ENCODE measurements at places on chromosomes 16 and 17.

DNA sequence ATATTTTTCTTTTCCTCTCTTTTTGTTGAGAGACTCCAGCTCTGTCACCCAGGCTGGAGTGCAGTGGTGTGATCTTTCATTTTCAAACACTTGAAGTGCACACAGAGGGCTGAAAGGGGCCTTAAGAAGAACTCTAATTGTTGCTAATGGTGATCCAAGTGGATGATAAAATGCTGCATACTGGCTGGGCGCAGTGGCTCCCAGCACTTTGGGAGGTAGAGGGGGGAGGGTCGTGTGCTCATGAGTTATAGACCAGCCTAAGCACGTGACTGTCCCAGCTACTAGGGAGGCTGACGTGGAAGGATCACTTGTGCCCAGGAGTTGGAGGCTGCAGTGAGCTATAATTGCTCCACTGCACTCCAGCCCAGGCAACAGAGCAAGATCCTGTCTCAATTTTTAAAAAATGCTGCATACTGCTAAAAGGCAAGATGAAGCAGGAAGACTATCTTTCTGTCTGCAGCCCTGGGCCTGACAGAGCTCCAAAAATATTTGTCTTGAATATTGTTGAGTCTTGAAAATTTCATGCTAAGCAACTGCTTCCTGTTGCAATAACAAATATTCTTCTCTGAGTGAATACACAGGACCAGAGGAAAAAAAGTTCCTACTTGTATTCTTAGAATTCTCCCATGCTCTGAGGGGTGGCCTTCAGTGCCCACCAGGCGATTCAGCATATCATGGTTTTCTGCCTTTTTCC, 63.7 kb upstream of the AKTIP start:
- no peak for DNase-seq

DNA sequence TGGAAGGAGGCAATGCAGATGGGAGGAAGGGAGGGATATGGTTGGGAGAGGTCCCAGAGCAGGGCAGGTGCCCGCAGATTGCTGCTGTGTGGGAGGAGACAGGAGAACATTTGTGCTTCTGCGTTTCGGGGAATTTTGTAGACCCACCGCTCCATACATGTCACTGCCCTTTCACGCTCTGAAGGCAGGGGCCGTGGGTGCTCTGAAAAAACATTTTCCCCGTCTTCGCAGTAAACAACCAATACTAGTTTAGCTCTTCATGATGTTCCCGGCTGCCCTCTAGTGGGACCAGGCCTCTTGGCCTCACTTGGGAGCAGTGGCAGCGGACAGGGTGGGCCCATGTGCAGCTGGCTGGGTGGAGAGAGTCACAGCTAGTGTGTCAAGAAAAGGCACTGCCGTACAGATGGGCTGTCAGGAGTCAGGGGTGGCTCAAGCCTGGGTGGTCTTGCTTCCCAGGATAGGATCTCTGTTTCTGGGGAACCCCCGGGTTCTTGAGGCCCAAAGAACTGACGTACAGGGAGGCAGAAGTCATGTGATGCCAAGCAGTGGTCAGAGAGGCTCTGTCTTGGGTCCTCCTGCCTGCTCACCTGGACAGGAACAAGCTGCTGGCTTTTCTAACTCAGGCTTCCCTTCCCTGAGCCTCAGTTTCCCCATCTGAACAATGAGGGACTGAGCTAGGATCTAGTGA, 46.5 kb upstream of the CPNE2 start:
- DNase-seq = peak; percentile 75

GRCh38 chr17:62781356-62781755, 26.8 kb downstream of the MARCHF10 start:
- no peak for DNase-seq

GRCh38 chr16:15605839-15606517, 37.0 kb downstream of the MARF1 start:
- DNase-seq = no peak

DNA sequence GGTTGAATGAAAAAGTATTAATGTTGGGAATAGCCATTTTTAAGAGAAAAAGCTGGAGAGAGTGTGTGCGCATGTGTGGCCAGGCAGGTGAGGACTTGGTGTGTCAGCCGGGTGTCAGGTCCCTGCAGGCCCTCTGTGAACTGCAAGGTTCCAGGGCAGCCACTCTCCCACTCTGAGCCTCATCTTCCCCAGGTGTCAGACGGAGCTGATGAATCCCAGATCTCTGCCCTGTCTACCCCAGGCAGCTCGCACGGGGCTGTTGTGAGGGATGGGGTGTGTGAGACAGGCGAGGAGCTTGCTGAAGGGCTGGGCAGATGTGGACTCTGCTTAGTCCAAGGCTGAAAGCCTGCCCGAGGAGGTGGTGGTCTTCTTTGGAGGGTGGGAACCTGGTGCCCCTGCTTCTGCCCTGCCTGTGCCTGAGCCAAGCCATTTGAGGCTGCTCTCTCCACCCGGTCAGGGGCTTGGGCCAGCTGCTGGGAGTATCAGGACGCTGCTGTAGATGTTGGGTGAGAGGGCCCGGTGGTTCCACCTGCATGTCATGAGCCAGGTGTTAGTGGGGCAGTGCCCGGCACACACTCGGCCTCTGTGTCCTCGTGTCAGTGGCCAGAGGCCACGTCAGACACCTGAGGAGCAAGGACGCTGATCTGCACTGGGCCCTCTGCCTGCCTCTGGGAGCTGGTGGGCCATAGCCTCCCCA, 122.4 kb downstream of the RAB11FIP4 start:
- no peak for DNase-seq

DNA sequence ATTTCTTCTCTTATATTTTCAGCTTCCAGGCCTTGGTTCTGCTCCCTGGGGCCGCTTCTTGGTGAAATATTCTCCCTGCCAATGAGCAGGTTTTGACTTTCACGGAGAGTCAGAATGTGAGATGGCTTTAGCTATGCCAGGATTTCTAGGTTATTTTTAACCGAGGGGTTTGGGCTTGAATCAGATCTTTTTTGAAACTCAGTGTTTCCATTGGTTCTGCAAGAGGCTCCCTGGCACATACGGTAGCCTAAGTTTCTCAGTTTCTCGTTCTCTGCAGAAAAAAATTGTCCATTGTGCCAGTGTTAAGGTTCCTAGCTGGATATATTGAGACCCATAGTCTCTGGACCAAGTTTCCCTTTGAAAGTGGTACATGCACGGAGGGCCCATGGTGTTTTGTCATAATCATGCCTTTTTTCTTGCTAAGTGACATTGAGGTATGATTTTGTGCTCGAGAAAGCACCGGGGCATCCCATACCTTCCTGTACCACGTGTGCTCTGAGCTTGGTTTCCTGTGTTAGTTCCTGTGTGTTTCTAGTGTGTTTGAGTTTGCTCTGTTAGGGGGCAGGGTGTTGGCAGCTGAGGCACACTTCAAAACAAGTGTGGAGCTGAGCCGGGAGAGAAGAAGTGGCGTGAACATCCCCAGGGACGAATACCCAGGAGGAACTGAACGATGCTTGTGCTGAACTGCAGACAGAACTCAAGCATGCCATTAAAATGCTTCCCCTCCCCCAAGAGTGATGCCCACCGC, 127.2 kb downstream of the HS3ST3B1 start:
- DNase-seq = no peak

- DNase-seq = no peak
These were observed 741 bp upstream of the TLCD3A start for GRCh38 chr17:731644-732066.

DNA sequence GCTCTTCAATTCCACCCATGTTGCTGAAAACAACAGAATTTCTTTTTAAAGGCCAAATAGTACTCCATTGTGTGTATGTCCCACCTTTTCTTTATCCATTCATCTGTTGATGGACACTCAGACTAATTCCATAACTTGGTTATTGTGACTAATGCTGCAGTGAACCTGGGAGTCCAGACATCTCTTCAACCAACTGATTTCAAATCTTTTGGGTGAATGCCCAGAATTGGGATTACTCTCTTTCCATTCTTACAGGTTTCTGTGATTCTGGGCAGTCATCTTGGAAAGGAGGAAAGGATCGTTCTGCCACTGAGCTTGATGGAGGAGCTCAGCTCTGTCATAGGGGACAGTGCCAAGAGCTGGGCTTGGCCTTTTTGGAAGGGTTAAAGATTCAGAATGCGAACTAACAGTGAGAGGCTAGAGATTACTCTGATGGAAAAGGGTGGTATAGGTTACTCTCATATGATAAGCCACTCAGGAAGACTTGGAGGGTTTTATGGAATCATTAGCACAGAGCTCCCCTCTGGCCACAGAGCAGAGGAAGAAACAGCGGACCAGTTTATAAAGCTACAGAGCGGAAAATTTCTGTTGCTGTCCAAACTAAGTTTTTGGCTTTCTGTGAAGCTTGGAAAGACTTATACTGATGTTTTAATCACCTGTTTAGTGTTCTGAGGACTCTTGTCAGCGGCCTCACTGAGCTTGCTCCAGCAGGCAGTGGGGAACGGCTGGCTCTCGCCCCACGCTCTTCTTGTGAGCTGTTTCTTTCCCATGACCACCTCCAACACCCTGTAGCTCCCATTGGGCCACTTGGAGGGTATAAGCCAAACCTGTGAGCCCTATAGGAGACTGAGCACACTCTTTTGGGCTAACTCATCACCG, 48.3 kb downstream of the HIC1 start:
- DNase-seq = no peak

DNA sequence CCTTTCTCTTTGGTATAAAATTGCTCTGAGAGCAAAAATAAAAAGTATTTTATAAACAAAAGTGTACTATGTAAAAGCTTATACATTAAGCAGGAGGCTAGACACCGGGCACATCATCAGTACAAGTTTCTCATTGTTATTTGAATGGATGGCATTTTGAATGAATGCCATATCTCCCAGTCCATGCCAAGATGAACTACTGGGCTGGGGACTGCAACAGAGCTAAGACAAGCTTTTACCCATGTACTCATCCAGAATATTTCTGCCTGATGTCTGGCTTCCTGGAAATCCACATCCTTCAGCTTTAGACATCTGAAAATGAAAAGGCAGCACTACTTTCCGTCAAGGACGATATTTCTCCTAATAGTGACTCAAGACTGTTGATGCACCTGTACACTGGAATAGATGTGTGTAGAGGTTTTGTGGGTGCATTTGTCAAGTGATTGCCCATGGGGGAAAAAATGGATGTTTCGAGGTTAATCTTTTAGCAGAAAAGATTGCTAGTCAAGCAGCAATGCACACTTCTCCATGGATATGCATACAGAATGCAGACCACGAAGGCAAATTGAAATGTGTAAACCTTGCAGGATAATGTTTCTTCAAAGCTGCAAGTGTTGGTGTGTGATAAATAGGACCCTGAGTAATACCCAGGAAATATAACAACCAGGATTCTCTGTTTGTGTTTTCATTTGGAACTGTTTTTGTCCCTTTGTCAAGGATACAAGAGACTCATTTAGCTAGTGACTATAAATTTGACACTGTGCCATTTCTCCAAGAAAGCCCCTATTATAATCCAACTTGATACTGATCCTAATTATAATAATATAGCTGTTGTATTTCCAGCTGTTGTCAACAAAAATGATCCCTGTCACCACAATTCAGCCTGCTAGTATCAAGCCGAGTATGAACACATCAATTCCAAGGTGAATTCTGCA, 173.8 kb downstream of the CDH8 start:
- DNase-seq = no peak

DNA sequence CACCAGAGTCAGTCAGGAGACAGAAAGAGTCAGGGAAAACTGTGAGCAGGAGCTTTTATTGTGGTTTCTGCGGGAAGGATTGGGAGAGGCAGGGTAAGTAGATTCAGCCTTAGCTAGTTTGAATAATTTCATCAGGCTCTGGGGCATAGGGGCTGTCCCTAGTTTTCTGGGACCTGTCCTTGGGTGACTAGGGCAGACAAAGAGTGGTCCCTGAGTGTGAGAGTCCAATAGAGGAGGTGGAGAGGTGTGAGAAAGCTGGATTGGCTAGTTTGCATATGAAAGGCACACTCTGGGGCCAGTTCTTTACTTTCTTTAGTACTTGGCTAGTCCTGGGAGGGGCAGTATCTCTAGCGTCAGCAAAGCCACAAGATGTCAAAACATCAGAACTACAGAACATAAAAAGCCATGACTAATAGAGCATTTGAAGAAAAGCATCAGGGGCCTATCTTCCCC, 255.6 kb downstream of the HS3ST3A1 start:
- no peak for DNase-seq

GRCh38 chr16:85415196-85416090, 197.7 kb upstream of the GSE1 start:
- no peak for DNase-seq

GRCh38 chr17:79955167-79955549, 80.5 kb downstream of the TBC1D16 start:
- DNase-seq = no peak

DNA sequence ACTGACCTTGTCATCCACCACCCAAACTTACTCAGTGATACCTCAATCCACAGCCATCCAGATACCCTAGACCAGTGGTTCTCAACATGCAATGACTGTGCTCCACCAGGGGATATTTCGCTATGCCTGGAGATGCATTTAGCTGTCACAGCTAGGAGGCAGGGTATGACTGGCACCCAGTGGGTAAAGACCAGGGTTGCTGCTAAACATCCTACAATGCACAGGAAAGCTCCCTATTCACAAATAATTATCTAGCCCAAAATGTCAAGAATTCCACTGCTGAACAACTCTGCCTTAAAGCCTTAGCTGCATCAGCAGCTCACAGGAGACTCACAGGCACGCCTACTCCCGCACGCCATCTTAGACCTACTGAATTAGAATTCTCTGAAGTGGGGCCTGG, 212.6 kb downstream of the GRIN2A start:
- DNase-seq = no peak

DNA sequence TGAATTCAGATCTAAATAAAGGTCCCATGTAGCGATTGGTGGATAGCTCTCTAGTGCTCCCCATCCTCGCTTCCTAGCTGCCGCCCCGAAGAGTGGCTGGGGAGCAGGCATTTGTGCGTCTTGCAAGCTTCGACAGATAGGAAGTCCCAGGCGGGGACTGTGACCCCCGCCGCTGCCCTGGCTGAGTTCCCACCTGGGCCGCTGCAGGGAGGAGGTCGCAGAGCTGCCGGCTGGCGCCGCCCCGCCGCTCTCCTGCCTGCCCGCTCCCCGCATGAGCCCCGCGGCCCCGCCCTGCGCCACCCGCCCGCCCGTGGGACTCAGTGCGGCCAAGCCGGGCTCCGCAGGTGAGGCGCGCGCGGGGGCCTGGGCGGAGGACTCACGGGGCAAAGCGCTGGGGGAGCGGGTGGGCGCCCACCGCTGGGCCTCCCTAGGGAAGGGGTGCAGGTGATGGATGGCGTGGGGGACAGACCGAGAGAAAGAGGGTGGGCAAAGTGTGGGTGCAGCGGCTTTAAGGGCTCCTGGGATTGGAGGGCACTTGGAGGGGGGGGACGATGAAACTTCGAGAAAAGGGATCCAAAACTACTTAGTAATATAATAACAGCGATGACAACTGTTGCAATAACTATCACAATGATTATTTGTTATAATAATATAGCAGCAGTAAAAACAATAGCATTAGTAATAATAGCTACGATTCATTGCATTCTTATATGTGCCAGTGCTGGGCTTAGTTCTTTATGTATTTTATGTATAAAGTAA, at the start of gene OTOA:
Gene OTOA (plus strand): TSS at position 80 of the 759 bp plus-strand sequence. CDS start 14,547 bp downstream, outside the sequence.
- peak; percentile 20 for DNase-seq
